Stimulated activated CD8-positive, alpha-beta memory T cell treated with anti-CD3 and anti-CD28 coated beads, Interleukin-4, amount 100 ng/mL, for 1 hour (primary cell): ENCODE measurements at places on chromosomes 7 and 10.

- no peak for DNase-seq
Observed at GRCh38 chr7:46208635-46209525, 287.8 kb upstream of the IGFBP3 start.

DNA sequence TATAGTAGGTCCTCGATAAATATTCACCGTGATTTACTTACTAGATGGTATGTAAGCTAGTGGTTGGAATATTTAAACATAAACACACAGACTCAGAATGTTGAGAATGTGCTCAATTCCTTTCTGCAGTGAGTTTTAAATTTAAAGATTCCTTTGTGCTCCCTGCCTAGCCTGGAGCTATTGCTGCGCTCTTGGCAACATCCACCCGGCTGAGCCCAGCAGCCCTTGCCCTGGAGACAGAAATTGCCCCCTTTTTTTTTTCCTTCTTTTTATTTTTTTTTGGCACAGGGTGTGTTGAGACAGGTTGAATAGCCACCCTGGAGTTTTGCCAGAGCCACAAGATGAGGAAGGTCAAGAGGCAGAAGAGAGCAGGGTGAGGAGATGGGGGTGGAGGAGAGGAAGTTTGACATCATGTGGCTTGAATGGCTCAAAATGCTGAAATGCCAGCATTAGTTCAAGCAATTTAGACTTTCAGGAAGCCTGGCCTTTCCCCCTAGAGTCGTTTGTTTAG is 180.8 kb downstream of the PRKCQ start:
- DNase-seq: no peak

- DNase-seq: no peak
Observed at GRCh38 chr7:152382244-152382643, 53.6 kb downstream of the KMT2C start.

DNA sequence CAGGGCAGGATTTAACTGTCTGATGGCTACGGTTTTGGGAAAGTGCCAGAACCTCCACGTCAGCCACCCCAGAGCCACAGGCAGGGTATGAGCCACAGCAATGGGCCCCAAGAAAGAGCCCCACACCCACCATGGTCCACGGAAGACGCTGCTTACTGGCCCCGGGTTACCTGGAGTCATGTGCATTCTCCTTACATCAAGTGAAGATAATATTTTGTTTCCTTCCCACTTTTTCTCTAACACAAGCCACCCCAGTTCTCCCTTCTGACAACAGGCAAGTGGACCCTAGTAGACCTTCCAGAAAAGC is 67.1 kb downstream of the PRKAG2 start:
- no peak for DNase-seq

- no peak for DNase-seq
Observed at GRCh38 chr7:24980534-24981170, 674 bp upstream of the OSBPL3 start.

GRCh38 chr10:34206078-34206934 is 608.8 kb downstream of the PARD3 start:
- DNase-seq: no peak

DNA sequence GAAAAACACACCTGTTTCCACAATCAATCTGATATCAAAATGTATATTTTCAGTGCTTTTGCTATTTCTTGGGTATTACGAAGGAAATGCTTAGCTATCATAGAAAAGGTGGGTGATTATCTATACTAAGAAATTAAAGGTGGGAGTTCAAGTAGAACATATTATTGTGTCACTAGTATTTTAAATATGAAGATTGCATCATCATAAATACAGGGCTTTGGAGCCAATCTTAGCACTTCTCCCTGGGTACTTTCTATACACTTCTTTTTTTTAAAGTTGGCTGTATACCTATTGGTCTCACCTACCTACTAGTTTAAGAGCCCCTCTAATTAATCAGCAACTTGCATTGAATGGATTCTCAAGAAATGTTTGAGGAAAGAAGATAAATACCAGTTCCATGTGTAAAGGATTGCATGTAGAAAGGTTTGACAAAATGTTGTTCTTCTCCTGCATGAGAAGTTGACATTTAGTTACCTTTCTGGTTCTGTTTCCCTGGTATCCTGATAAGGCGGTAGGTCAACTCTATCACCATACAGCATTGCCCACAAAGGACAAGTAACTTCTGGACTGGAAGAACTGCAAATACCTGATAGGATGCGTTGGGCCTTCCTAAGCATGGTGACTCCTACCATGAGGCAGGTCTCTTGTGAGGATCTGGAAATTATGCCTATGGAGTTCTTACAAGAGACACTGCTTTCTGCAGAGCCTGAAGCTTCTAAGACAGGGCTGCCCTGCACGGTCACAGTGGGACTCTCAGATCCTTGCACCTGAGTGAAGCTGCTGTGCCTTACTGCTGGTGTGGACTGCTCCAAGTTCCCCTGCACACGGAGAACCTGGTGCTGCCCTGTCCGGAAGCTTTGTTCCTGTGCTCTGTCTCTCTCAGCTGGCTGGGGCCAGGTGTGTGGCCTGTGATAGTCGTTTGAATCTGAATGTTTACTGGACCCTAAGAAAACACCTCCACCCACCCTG is 32.1 kb upstream of the PDSS1 start:
- no peak for DNase-seq

GRCh38 chr10:28281726-28282315 is 21.0 kb downstream of the MPP7 start:
- DNase-seq: no peak

DNA sequence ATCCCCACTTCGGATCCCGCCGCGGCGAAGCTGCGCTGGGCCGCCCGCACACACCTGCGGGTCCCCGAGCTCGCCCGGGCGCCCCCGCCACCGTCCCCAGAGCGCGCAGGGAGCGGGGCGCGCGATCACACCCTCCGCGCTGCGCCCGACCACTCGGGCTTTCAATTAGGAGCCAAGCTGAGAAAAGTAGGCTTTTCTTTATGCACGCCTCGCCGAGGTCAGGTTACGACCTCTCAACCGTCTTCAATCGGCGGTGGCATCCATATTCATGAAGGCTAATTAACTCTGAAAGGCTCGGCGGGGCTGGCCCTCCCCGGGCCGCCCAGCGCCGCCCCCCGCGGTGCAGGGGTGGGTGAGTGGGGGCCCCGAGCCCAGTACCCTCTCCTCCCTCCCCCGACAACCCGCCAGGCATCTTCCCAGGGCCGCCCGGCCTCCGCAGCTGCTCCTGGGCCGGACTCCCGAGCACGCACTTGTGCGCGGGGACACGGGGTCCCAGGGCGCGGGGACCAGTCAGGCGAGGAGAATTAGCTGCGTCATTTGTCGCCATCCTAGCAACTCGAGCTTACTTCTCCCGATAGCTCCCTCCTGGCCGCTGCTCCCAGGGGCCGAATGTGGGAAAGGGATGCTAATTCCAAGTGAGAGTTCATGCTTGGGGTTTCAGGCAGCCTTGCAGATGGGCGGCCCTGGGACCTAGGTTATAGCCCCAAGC is 155.5 kb upstream of the LYZL2 start:
- DNase-seq: no peak

DNA sequence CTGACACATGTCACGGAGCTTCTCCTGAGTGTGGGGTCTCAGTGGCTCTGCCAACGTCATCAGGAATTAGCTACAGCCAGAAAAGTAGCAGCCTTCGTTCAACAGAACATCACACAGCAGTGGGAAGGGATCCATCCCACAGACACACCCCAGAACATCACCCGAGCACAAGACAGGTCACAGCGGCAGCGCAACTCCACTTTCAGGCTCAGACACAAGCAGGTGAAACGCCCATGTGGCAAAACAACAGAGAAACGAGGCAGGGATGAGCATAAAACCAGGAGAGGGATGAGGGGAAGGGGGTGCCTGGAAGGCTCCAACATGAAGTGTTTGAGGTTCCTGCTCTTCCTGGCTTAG is 44.8 kb downstream of the CAMK2B start:
- no peak for DNase-seq

DNA sequence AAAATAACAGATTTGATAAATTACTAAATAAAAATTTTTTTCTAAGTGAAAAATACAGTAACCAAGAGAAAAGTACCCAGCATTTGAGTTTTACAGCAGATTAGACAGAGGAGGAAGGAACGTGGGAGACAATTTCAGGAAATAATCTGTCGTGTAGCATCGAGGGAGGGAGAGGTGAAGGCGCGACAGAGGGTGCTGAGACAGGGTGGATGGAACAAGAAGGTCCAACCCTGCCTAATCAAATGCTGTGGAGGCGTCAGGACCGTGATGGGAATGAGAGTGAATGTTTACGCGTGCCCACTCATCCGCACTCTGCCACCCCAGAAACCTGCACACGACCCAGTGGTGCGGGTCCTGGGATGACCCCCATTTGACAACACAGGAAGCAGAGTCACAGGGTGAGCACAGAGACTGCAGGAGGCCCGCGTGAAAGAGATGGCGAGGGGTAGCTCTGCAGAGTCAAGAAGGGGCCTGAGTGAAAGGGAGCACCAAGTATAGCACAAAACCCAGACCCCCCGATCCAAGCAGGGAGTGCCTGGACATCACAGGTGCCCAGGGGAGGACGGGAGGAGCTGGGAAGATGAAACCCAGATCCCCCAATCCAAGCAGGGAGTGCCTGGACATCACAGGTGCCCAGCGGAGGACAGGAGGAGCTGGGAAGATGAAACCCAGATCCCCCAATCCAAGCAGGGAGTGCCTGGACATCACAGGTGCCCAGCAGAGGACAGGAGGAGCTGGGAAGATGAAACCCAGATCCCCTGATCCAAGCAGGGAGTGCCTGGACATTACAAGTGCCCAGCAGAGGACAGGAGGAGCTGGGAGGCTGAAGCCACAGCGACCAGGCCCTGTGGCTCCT is 558.9 kb downstream of the DNAJB6 start:
- no peak for DNase-seq

DNA sequence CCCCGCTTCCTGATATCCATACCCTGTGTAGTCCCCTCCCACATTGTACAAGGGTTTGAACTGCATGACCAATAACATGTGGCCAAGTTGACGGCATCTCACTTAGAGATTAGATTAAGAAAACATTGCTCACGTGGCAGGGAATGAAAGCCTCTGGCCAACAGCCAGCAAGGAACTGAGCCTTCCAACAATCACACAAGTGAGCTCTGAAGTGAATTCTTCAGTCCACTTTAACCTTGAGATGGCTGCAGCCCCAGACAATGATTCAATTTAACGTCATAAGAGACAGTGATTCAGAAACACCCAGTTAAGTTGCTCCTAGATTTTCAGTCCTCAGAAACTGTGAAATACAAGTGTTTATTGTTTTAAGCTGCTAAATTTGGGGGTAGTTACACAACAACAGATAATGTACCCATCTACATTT is 165.9 kb upstream of the PLXNA4 start:
- no peak for DNase-seq

DNA sequence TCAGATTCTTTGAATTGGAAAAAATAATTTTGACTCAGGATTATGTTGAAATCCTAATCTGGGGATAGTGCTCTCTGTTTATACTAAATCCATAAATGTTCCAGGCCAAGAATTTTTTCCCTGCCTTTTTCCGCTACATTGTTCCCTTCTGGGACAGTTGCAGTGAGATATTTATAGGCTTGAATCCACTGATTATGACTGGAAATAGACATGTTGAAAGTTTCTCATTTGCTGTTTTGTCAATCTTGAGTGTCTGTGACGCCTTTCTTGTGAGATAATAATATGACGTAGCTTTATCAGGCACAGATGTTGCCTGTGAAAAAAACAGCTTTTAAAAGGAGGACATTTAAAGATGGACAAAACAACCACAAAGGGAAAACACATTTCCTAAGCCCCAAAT is 155.9 kb downstream of the ARID5B start:
- no peak for DNase-seq

- no peak for DNase-seq
Observed at GRCh38 chr7:2198760-2199159, 34.0 kb downstream of the MAD1L1 start.
